Cerebellum (tissue), 4 donors: ENCODE measurements at places on chromosomes 12 and 14.

DNA sequence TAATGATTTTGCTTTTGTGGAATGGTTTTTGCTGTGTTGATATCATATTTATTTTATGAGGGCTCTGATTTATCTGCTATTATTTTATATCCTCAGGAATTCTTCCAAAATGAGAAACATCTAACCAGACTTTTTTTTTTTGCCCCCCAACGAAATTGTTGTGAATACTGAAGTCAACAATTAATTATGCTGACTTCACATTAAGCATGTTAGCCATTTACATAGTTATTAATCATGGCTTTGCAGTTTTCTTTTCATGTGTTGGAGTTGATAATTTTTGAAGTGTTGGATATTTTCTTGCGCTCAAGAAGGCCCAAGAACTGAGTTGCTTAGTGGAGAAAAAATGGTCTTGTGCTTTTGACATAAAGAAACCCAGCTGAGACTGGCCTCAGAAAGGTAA lies 246.6 kb upstream of the CRY1 start:
- DNase-seq, result no peak

DNA sequence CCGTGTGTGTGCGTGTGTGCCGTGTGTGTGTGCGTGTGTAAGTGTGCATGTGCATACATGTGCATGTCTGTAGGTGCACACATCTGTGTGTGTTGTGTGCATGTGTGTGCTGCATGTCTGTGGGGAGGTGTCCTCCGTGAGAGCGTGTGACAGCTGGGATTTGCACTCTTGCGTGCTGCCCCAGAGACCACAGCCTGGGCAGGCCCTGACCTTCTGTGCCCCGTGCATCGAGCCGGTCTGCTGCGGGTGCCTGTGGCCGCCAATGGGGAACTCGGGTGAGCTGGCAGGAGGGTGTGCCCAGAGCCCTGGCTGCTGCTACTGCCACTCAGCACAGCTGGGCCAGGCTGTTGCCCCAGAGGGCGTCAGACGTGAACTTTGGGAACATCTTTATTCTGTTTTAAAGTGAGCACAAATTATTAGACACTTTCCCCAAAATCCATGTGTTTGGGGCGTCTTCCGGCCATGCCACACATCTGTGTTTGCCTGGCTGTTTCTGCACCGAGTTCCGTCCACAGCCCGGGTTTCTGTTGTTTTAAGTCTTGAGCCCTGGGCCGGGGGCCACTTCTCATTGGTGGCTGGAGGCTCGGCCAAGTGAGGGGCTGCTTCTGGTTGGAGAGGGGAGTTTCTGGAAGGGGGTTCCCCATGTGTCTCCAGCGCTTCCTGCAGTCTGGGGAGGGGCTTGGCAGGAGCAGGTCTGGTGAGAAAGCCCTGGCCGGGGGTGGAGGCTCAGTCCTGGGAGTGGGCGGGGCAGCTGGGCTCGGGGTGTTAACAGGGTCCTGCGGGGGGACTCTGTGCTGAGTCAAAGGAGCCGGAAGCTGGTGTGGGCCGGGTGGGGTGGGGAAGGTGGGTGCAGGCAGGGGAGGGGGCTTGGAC lies 7.6 kb downstream of the CEP170B start:
- no peak for DNase-seq

DNA sequence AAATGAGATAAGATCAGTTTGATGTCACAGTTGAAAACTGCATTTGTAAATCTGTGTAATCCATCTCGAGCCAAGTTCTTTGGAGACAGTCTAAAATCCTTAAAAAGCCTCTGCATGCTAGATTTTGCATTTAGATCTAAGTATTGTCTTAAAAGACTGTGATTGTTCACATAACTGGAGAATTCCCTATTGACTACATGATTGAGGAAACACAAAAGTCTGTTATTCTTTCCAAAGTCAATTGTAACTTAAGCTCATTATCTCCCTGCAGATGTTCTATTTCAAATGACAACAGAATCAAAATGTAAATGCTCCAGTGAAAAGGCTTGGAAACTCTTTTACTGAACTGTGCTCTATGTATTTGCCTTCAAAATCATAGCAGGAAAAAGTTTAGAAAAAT lies 77.8 kb downstream of the MYF5 start:
- no peak for DNase-seq

- no peak for DNase-seq
Observed at GRCh38 chr12:18696971-18697602, 40.7 kb downstream of the PLCZ1 start.
